NCI-H1694 treated with DMSO at 0.1 percent for 48 hours (cell line): ENCODE measurements at places on chromosomes 16 and 17.

- DNase-seq, result no peak
Observed at GRCh38 chr17:21419299-21420239, 43.4 kb downstream of the KCNJ12 start.

DNA sequence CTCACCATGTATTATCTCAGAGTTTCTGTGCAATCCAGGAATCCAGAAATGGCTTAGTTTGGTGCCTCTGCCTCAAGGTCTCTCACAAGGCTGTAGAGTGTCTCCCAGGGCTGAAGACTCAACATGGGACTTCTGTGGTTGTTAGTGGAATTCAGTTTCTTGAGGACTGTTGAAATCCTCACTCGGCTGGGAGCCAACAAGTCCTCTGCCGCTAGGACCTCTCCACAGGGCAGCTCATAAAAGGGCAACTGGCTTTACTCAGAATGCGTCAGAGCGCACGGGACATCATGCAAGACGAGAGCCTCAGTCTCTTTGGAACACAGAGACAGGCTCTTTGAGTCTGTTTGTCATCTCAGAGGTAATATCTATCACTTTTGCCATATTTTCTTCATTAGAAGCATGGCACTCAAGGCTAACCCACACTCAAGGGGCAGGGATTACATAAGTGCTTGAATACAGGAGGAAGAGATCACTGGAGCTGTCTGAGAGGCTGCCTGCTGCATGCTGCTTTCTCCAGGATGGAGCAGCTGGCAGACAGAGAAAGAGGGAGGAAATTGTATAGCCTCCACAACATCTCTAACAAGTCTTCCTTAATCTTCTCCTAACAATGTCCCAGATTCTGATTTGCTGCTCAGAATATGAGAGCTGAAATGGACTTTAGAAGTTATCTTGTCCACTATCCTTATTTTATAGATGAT lies 97.5 kb upstream of the ASIC2 start:
- DNase-seq, result no peak

DNA sequence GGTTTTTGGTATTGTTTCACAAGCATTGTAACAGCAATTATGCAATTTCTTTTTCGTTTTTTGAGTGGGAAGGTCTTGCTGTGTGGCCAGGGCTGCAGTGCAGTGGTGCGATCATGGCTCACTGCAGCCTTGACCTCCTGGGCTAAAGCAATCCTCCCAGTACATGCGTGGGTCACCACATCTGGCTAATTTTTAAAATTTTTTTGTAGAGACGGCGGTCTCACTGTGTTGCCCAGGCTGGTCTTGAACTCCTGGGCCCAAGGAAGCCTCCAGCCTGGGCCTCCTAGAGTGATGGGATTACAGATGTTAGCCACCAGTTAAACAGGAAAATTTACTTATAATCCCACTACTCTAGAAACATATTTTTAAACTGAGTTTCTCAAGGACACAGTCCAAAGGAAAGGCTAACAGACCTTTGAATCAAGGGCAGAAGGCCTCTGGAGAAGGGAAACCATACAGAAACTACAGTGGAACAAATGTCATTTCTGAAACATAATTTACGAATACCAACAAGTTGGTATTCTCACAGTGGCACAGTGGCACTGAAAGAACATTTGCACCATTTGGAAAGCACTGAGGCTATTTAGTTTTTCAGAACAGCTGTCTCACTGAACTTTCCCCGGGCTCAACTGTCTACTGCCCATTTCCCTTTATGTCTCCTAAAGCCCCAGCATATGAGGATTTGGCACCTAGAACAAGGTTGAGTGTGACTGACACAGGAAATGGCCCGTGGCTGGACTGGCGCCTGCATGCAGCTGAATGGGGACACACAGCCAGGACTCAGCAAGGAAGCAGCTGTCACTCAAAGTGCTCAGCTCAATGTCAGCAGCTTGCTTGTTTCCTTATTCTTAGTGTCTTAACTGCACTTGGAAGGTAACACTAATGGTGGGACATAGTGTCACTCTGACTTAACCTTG lies 2.8 kb upstream of the PRKAR1A start:
- no peak for DNase-seq

DNA sequence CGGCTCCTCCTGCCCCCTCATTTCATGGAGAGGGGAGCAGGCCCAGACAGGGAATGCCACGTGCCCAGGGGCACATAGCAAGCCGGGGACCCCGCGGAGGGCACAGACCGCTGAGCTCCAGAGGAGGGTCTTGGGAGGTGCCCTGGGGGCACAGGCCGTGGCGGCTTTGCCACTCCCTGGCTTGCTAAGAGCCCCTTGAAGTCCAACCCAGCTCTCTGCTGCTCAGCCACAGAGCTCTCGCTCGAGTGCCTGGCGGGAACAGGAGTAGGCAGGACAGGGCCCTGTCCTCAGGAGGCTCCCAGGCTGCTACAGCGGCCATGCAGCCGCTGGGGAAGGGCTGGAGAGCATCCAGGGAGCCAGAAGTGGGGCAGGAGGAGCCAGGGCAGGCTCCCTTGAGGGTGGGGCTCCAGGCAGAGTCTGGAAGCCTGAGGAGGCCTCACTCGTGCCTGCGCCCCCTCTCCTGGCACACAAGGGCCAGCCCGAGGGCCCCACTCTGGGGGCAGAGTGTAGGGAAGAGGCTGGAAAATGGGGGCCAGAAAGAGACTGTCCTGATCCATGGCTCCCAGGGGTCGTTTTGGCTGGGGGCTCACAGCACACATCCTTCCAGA lies 4.4 kb upstream of the RAB26 start:
- DNase-seq, result no peak

DNA sequence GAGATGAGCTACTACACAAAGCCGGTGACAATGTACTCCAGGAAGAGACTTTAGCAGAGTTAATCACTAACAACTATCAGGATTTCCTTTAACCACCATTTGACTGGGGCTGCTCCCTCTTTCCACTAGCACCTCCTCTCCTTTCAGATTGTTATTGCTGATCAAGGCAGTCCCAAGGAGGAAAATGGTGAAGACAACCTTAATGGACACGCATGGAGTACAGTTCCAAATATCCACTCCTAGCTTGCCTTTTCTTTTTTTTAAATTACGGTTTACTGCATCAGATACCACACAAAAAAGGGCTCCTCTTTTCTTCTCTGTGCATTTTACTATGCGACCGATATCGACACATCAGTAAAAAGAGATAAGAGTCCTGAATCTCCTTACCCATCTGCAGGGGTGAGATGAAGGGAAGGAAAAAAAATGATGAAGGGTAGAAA lies 30.9 kb downstream of the FAM222B start:
- DNase-seq, result no peak

DNA sequence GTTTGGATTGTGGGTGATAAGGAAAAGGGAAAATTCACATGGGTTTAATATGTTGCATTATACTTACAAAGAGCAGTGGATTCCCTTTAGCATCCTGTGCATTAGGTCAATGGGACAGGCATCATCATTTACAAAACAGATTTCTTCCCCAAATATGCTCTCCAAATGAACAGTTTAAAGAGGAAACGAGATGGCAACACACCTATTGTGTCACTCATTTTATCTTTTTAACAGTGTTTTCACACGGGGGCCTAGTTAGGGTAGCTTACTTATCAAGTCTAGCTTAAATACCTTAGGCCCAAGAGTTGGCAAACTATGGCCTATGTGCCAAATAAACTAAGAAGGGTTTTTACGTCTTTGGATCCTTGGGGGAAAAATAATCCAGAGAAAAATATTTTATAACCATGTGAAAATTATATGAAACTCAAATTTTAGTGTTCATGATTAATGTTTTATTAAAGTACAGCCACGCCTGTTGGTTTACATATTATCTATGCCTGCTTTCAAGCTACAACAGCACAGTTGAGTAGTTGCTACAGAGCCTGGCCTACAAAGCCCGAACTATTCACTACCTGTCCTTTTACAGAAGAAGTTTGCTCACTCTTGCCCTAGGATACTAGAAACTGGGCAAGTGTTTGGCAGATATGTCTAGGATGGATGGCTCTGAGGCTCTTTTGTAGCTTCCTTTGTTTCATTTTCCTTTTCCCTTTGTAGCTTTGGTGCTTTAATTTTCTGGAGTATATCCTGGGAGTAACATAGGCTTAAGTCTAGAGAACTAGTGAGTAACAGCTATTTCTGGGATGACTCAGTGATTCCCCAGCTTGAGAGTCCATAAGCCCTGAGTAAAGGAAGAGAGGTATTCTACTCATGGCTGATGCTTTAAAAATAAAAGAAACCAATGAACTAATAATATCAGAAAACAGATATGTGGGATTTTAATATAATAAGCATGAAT lies 12.4 kb downstream of the NUP93 start:
- no peak for DNase-seq

DNA sequence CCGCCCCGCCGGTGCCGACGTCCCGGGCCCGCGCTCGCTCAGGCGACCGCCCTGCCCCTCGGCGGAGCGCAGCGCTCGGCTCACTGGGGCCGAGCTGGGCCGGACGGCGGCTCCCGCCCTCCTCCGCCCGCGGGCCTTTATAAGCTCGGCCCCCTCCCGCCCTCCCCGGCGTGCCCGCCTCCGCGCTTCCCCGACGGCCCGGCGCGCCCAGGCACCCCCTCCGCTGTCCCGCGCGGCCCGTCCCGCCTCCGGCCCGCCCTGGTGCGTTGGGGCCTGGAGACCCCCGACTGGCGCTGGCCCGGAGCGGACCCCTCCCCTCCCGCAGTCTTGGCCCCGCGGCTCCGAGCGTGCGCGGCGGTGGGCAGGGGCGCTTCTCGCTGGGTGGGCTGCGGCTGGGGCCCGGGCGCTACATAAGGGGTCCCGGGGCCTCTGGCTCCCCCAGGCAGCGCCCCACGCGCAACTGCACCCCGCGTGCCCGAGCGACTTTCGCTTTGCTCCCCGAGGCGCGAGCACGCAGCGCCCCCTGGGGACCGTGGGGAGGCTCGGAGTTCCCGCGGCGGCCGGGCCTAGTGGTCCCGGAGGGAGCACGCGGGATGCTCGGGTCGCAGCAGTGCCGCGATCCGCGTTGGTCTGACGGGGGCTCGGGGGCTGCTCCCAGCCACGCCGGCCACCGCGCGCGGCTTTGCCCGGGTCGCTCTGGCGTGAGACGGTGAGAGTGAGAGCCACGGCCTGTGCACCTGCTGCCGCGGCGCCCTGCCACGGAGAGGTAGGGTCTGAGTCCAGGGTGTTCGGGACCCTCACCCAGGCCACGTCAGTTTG lies at the start of gene PIEZO1:
PIEZO1 (minus strand) TSS at position 115 of the 819 bp plus-strand sequence. CDS start 256 bp downstream, outside the sequence.
- no peak for DNase-seq

DNA sequence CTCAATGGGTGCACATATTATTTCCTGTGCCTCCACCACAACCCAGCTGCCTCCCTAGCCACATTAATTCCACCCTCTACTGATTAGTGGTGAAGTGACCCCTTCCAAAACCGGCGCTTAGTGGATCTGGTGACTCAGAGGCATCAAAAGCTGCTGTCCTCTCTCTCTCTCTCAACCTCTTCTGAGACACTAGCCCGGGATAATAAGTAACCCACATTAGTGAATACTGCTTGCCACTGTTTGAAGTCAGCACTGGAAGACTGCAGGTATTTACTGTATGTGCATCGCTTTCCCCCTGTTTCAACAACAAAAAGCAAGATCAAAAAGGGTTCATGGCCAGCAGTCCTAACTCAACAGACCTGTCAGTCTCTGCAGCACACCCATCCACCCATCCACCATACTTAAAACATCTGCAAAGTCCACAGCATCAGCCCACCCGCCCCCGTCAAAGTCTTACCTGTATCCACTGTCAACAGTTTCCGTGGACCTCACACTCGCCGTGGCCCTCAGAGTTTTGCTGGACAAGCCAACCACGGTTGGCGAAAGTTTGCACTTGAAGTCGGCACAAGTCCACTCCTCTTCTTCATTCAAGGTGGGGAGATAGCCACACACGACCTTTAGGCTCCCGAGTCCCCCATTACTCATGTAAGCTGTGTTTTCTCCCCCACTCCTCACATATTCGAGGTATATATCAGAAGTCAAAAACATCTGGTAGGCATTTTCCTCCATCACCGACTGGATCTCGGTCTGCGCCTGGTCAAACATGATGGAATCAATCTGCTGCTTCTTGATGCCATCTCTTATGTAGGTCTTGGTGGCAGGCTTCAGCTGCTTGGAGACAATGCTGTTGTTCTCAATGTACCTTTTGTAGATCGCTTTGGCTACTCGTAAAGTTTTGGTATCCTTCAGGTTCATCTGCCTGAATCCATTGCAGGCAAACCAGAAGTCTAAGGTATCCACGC lies 3.8 kb downstream of the AXIN2 start:
- DNase-seq, result no peak

- DNase-seq, result no peak
Observed at GRCh38 chr16:54431041-54431996, 144.7 kb upstream of the IRX3 start.

DNA sequence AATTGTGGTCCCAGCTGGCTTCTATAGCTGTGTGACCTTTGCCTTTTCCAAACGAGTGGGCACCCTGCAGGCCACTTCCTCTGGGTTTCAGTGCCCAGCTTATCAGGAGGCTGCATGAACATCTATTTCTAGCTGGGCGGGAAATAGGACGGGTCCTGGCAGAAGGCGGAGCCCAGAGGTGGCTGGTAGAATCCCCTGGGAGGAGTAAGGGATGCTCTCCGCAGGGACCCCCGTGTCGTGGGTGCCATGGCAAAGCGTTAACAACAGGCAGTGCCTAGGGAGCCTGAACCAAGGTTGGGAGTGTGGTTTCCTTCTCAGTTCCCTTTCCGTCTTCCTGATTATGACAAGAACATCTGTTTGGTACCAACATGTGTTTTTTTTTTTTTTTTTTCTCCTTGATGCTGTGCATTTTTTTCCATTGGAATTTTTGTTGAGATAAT lies 58.2 kb downstream of the PLCG2 start:
- no peak for DNase-seq

DNA sequence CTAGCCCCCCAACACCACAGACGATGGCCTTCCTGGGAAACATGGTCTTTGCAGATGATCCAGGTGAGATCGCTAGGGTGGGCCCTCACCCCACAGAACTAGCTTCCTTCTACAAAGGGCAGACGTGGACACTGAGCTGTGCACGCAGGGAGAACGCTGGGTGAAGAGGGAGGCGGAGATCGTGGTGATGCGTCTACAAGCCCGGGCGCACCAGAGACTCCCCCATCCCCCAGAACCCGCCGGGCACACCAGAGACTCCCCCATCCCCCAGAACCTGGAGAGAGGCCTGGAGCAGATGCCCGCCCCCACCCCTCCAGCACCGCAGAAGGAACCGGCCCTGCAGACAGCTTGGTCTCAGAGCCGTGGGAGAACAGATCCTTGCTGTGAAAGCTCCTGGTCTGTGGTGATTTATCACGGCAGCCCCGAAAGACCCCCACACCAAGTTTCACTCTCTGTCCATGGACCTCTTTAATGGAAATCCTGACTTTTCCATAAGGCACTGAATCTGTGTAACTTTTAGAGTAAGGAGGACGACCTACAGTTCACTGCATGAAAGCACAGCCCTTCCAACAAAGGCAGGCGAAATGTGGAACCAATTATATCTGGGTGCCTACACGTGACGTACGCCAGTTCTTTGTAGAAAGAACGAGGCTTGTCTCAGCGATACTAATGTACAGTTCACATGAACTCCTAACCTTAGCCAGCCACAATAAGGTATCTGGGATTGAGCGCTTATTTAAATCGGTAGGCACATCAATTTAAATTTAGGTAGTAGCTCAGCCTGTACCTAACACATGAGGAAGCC lies 88.5 kb downstream of the ANKRD11 start:
- no peak for DNase-seq

GRCh38 chr17:76553178-76553908 lies 13.5 kb downstream of the PRCD start:
- no peak for DNase-seq

- peak; percentile 78 for DNase-seq
Observed at GRCh38 chr17:64133546-64134215, 3.7 kb upstream of the ERN1 start.

GRCh38 chr16:89319886-89320781 lies 102.6 kb downstream of the ZNF778 start:
- no peak for DNase-seq
